ENCODE measurements at places on chromosomes 2 and 18.

DNA sequence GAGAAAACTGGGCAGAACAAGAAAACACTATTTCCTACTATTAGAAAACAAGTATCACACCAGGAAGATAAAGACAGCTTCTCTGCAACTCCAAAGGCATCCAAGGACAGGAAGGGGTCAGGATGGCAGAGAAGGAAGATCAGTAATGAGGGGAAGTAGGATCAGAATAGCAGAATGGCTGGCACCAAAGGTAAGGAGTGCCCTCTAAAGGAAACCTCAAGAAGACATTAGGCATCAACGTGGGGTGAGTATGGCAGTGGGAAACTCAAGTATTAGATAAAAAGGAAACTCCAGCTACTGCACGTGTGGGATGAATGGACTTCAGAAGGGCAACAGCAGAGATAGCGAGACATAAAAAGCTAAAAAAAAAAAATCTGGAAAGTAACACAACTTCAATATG, 25.9 kb downstream of the HDLBP start:
- DNase-seq = no peak

DNA sequence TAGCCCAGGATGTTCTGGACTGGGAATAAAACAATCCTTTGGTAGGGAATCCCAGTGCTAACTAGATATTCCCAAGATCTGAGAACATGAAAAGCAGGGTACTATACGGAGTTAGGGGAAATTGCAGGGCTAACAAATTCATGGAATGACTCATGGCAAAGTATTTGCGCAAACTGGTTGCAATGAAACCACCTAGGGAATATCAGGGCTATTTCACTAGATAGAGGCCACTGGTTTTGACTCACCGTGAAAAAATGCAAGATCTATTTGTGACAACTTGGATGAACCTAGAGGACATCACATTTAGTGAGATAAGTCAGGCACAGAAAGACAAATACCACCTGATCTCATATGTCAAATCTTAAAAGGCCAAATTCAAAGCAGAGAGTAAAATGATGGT, 233.3 kb downstream of the MBD2 start:
- no peak for DNase-seq

GRCh38 chr2:72953976-72954375, 36.7 kb downstream of the EMX1 start:
- no peak for DNase-seq

DNA sequence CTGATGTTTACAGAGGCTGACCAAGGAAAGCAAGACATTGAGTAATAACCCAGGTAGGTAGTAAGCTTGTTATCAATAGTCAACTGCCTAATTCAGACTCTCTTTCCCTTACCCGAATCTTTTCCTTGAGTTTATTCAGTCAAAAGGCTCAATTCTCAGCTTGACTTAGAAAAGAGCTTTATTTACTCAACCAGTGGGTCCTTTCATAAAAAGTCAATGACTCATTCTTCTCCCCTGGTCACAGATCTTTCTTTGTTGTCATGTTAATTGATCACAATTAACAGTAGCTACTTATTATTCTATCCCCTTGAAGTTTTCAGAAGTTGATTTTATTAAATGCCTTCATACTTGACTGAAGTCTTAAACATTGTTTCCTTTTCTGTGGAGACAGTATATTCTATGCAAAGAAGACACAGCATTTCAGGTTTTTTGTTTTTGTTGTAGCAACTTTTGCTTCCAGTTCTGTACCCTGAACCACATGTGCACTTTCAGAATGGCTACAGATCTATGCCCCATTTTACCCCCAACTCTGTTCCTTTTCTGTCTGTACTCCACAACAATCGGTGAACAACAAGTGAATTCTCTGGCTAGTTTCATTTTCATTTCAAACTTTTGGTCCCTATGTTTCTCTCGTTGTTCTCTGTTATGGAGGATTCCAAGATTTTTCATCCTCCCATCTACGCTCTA, 428.3 kb downstream of the NCKAP5 start:
- no peak for DNase-seq

Measured in stimulated activated CD8-positive, alpha-beta memory T cell treated with anti-CD3 and anti-CD28 coated beads, Interleukin-15, amount 100 ng/mL, for 1 hour (primary cell).